ENCODE measurements at places on chromosomes 2 and 18. TPM values are rescaled to one million over a fixed set of nuclear protein-coding genes. Genes with fewer than 3 reads are reported as not detected.

PLGLB1 gene
- total RNA-seq = 1.1 TPM

GRCh38 chr2:144470816-144471215 lies 49.1 kb downstream of the ZEB2 start:
- DNase-seq = no peak
- no peaks in the 10 kb centered on the region for H3K27me3 ChIP-seq
- H3K27ac ChIP-seq = peak overlapping the region; percentile 15
- peaks cover 7% of the 10 kb centered on the region for H3K36me3 ChIP-seq
- H3K4me3 ChIP-seq = no peak overlapping the region

EML6 gene
- total RNA-seq = 0.44 TPM

TUBA4B gene
- not detected for total RNA-seq

- peak overlapping the region; percentile 97 for H3K4me3 ChIP-seq
- peaks cover 6% of the 10 kb centered on the region for H3K36me3 ChIP-seq
- peaks cover 17% of the 10 kb centered on the region for H3K4me1 ChIP-seq
- DNase-seq = peak; percentile 15
- H3K27ac ChIP-seq = peak overlapping the region; percentile 95
Observed at GRCh38 chr2:55519938-55520885, 694 bp downstream of the CFAP36 start.

DNA sequence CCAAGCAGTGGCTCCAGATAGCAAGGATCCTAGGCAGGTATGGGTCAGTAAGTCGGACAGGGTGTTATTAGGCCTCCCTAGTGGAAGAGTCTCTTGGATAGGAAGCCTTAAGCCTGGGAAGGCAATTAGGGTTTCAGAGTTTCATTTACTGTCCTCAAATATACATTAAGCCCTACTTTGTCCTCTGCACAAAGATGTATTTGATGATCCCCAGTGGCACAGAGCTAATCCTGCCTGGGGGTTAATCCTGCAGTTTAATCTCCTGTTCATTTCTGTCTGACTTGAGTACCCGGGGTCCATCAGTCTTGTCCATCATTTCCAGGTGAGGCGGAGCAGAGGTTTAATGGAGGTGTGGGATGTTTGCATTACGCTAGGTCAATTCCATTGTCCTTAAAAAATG lies 62.0 kb downstream of the MTCL1 start:
- H3K4me1 ChIP-seq = no peaks in the 10 kb centered on the region
- no peak for DNase-seq
- no peak overlapping the region for H3K27ac ChIP-seq
- no peak overlapping the region for H3K4me3 ChIP-seq
- peaks cover 2% of the 10 kb centered on the region for H3K27me3 ChIP-seq

NEU2 gene
- total RNA-seq = not detected

GRCh38 chr2:130327703-130328527 lies 14.8 kb upstream of the IMP4 start:
- peaks cover 39% of the 10 kb centered on the region for H3K27me3 ChIP-seq
- no peaks in the 10 kb centered on the region for H3K36me3 ChIP-seq
- peaks cover 5% of the 10 kb centered on the region for H3K4me1 ChIP-seq
- no peak overlapping the region for H3K4me3 ChIP-seq
- DNase-seq = no peak
- no peak overlapping the region for H3K27ac ChIP-seq

GPR155 gene
- total RNA-seq = 2.7 TPM

- no peaks in the 10 kb centered on the region for H3K36me3 ChIP-seq
- no peaks in the 10 kb centered on the region for H3K27me3 ChIP-seq
- no peak for DNase-seq
- H3K4me1 ChIP-seq = no peaks in the 10 kb centered on the region
- H3K27ac ChIP-seq = no peak overlapping the region
- H3K4me3 ChIP-seq = no peak overlapping the region
Observed at GRCh38 chr2:159476329-159476728, 140.0 kb downstream of the BAZ2B start.
